Cerebellum (tissue), 4 donors: ENCODE measurements at places on chromosomes 1 and 21. TPM values are rescaled to one million over a fixed set of nuclear protein-coding genes. Genes with fewer than 3 reads are reported as not detected.

DNA sequence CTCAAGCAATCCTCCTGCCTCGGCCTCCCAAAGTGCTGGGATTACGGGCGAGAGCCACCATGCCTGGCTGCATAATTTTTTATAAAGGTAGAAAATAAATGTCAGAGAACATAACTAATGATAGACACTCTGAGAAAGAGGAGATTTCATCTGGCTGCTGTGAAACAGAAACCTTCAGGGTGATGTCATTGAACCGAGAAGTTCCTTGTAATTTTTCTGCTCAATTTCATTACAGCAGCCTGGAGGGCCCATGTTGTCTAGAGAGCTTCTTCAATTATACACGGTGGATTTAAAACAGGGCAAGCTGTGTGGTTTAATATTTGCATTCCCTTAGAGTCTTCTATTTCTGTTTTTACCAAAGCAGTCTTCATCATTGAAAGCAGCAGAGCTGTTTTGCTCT is 64.3 kb upstream of the MORC3 start:
- DNase-seq: no peak

DNA sequence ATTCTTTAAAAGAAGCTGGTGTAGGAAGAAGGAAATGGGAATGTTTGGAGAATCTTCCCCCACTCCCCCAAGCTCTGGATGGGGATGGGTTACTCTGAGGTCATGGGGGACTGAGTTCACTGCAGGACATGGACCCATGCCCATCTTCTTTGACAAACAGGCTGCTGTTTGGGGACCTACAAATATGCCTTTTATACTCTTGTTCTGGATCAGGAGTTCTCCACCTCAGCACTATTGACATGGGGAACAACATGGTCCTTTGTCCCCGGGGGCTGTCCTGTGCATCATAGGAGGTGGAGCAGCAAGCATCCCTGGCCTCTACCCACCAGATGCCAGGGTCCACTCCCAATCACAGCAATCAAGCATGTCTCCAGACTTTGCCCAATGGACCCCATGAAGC is 365.8 kb upstream of the C1orf174 start:
- no peak for DNase-seq

- no peak for DNase-seq
These were observed 60.2 kb upstream of the ID3 start for GRCh38 chr1:23619299-23620188.

GRCh38 chr1:221093903-221094791 is 214.9 kb downstream of the HLX start:
- no peak for DNase-seq

DNA sequence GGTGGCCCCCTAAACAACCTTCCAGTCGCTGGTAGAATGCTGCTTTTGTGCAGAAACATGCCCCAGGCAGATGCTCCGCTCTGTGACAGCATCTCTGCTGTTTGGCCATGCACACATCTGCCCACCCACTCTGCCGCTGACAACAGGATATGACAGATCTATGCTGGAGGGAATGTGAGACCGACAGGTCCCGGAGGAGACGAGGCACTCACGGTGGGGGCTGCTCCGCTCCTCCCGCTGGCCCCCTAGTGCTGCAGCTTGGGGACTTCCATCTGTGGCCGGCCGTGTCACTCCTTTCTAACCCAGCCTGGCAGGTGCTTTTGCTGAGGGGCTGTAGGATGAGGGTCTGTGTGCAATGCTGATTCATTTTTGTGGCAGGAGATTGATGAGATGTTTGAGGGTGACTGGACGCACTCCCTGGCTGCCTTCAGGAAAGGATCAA is 49.1 kb upstream of the DMRTB1 start:
- DNase-seq: no peak

- DNase-seq: no peak
These were observed 6.7 kb downstream of the DR1 start for GRCh38 chr1:93352376-93352775.

GRCh38 chr1:46458846-46459245 is 30.8 kb upstream of the DMBX1 start:
- no peak for DNase-seq

- no peak for DNase-seq
These were observed 38.6 kb upstream of the TSPEAR start for GRCh38 chr21:44749759-44750674.

DNA sequence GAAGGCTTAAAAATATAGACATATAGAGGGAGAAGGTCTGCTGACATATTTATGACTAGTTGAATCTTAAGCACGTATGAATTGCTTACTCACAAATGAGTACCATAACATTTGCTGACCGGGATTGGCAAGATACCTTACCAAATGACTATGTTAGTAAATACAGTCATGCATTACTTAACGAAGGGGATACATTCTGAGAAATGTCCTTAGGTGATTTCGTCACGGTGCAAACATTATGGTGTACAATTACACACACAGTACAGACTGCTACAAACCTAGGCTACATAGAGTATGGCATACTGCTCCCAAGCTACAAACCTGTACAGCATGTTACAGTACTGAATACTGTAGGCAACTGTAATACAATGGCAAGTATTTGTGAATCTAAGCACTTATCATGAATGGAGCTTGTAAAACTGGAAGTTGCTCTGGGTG is 19.4 kb upstream of the UBE2U start:
- DNase-seq: no peak

GRCh38 chr21:33042812-33043211 is 17.1 kb downstream of the OLIG2 start:
- no peak for DNase-seq

DNA sequence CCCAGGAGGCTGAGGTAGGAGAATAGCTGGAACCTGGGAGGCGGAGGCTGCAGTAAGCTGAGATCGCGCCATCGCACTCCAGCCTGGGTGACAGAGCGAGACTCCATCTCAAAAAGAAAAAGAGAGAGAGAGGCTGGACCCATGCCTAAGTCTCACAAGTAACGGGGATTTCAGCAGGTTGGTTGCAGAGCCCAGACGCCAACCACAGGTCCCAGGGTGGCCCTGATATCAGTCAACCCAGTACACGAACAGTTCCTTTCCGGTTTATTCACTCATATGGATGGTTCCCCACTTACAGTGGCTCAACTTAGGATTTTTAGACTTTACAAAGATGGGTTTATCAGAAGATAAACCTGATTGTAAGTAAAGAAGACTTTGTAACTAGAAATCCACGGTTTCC is 40.9 kb downstream of the CLSTN1 start:
- DNase-seq: no peak

GRCh38 chr1:247118946-247119446 is 14.8 kb upstream of the ZNF669 start:
- DNase-seq: no peak

CAPN8 gene
- total RNA-seq: not detected

WNT3A gene
- total RNA-seq: 0.45 TPM

FASLG gene
- not detected for total RNA-seq

GPR137B gene
- 34.5 TPM for total RNA-seq

LCE1E gene
- not detected for total RNA-seq
